ENCODE measurements at places on chromosomes 7 and 10.

GRCh38 chr7:44639671-44640321, 33.4 kb downstream of the OGDH start:
- no peak for DNase-seq

DNA sequence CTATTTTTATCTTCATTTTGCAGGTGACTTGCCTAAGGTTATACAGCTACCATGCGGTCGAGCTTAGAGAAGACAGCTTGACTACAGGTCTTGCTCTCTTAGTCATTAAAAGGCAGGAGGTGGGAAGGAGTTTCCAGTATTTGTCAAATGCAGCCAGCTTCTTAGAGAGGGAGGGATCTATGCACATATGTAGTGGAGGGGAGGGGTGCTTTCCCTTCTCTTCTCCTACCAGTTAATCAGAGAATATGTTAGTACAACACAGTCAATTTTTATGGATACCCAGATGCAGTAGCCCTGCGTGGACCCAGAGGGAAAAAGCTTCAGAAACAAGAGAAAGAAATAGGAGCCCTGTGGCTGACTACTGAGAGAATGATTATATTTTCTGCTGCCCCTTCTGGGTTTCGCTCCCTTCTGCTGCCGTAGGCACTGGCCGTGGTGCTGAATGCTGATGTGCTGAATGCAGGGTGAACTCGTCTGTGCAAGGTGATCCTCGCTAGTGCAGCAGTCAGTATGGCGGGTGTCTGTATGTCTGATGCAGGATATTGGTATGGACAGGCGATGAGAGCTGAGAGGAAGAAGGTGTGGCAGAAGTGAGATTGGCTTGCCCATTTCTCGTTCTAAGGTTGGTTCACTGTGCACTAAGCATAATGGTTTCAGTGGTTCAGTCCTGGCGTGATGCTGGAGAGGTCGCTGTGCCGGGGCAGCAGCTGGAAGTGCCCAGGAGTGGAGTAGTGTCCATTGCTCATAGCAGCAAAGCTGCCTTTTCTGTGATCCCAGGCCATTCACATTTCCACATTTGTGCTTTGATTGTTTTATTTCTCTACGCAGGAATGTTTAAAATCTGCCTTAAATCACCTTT, 189.2 kb upstream of the PODXL start:
- peak; percentile 48 for DNase-seq

DNA sequence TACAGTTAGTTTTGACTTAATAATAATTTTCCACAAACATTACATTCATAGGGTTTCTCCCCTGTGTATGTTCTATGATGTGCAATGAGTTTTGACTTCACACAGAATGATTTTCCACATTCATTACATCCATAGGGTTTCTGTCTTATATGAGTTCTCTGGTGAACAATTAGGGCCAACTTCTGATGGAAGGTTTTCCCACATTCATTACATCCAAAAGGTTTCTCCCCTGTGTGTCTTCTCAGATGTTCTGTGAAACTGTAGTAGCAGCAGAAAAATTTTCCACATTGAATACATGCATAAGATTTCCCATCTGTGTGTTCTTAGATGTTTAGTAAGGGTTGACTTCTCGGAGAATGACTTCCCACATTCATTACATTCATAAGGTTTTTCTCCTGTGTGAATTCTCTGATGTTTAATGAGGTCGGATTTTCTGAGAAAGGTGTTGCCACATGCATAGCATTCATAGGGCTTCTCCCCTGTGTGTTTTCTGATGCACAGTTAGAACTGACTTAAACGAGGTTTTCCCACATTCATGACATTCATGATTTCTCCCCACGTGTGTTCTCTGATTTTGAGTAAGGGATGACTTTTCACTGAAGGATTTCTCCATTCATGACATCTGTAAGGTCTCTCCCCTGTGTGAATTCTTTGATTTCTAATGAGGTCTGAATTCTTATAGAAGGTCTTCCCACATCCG, 118.5 kb downstream of the ZNF33B start:
- DNase-seq = no peak

DNA sequence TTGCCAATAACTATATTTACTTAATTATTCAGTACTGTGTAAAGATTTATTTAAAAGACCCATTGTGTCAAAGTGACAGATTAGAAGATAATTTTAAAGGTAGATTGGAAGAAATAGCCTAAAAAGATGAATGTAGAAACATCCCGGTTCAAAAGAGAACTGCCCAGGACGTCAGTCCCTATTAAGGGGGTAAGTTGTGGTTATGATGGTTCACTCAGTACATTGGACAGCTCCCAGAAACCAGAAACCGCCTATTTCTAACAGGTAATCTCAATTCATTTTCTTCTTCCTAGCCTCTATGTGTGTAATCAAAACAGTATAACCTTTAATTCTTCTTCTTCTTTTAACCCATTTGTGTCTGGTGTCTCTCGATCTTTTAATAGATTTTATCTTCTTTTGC, 1.5 kb upstream of the FERD3L start:
- DNase-seq = no peak

DNA sequence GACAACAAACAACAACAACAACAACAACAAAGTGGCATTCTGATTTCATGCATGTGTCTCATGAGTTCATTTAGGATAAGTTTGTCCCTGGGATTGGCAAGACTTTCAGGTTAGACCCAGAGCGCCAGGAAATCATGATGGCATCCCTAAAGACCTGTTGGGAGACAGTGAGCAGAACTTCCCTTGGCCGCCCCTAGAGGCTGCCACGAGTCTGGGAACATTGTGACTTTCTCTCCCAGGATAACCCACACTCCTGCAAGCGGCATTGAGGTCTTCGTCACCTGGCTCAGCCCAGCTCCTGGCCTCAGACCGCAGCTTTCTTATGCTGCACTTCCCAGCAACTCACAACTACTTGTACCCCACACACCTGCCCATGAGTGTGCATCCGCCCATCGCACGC, 80.5 kb upstream of the RNF32 start:
- DNase-seq = no peak

DNA sequence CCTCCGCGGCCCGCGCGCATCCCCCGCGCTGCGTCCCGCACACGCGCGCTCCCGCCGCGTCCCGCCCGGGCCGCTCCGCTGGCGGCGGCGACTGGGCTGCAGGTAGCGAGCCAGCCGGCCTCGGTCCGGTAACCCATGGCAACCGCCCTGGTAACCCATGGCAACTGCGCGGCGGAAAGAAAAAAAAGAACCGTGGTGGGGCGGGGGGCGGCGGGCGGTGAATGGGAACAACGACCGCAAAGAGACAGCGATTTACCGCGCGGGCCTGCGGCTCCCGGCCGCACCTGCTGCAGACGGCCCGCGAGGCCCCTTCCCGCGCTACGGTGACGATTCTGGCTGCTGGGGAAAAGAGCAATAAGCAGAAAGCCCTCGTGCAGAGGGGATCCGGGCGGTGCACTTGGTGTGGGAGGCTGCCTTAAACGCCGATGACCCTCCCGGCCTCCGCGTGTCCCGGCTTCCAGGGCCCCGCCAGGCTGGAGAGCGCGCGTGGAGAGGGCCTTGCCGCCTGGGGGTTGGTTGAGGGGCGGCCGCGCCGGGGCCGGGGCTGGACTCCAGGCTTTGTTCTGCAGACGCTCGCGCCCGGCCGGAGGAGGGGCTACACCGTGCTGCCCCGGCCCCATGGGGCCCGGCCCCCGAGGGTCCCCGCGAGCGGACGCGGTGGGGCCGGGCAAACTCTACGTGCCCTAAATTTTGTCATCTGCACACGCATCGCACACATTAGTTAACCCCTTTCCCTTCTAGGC, 84.7 kb downstream of the SNX10 start:
- peak; percentile 60 for DNase-seq
